ENCODE measurements at places on chromosomes 11 and 22.

DNA sequence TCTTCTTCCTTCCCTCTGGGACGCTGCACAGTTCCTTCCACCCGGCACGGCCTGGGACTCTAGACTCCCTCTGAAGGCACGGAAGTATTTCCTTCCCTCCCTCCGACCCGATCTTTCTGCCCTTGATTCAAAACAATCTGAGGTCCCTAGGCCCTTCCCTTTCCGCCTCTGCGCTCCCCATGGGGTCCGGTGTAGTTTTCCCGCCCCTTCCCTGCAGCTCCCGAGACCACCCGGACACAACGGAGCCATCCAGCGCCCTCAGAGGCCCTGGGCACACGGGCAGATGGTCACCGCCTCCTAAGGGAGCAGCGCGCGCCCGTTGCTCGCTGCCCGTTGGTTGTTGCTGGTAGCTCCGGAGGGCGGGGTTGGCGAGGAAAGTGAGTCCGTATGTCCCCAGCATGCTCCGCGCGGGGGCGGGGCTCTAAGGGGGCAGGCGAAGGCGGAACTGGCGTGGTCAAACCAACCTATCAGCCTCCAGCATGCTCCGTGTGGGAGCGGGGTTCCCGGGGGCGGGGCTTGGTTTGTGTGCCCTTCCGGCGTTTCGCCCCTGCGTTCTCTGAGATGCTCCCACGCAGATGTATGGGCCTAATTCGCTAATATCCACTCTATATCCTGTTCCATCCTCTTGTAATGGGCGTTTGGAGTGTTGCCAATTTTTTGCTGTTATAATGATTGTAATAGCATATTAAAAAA is 19.6 kb downstream of the MIF start:
- DNase-seq = peak; percentile 98

GRCh38 chr11:75851203-75851602 is 36.2 kb downstream of the UVRAG start:
- no peak for DNase-seq

- no peak for DNase-seq
These were observed 19.7 kb upstream of the CTTN start for GRCh38 chr11:70378506-70379134.

DNA sequence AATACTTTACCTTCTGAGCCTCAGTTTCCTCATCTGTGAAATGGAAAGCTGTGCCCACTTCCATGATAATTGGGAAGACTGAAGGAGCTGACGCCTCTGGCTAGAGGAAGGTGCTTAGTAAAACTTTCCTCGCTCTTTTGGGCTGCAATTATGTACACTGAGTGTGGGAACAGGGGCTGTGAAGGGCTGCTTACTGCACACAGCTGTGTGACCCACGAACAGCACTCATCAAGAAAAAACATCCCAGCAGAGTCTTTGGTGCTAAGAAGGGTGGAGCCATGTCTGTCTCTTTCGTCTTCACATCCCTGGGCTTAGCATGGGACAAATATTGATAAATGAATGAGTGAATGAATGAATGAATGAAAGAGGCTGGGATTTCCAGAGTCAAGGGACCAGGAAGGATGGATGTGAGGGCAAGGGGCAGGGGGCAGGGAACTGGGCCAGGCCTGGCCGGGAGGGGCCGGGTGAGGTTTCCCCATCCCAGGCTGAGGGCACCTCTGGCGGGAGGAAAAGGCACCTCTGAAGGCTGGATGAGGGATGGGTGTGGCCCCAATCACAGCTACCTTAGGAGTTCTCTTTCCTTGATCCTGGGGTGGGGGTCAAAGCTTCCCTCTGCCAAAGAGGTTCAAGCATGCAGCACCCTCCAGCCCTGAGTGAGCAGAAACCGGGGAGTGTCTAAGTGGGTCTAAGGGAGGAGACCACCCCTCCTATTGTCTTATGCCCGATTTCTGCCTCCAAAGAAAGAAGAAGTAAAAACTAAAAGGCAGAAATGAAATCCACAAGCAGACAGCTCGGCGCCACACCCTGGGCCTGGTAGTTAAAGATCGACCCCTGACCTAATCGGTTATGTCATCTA is 9.2 kb upstream of the CD5 start:
- no peak for DNase-seq

DNA sequence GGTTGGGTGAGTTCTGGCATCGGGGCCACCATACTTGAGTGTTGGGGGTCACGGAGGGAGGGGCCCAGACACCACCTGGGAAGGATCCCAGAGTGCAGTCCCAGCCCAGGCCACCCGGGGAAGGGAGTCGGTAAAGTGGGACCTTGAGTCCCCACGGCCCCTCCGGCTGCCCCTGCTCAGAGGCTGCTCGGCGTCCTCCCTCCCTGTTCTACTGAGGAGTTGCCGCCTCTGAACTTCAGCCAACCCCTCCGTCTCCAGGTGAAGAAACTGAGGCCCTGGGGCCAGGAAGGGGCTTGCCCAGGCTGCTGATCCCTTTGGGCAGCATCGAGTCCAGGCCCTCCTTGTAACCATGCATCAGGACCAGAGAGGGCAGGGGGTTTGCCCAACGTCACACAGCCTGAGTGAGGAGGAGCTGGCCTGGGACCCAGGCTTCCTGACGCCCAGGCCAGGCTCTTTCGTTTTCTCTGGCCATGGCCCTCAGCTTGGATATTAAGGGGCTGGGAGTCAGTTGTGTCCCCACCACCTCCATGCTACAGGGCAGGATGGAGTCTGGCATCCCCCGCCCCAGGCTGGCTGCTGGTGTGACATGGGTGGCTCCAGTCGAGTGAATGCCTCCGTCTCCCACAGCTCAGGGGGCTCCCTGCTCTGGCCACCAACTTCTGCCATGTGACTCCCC is 1.3 kb downstream of the PARVG start:
- peak; percentile 11 for DNase-seq

GRCh38 chr11:36456156-36456555 is 53.9 kb downstream of the TRAF6 start:
- no peak for DNase-seq

DNA sequence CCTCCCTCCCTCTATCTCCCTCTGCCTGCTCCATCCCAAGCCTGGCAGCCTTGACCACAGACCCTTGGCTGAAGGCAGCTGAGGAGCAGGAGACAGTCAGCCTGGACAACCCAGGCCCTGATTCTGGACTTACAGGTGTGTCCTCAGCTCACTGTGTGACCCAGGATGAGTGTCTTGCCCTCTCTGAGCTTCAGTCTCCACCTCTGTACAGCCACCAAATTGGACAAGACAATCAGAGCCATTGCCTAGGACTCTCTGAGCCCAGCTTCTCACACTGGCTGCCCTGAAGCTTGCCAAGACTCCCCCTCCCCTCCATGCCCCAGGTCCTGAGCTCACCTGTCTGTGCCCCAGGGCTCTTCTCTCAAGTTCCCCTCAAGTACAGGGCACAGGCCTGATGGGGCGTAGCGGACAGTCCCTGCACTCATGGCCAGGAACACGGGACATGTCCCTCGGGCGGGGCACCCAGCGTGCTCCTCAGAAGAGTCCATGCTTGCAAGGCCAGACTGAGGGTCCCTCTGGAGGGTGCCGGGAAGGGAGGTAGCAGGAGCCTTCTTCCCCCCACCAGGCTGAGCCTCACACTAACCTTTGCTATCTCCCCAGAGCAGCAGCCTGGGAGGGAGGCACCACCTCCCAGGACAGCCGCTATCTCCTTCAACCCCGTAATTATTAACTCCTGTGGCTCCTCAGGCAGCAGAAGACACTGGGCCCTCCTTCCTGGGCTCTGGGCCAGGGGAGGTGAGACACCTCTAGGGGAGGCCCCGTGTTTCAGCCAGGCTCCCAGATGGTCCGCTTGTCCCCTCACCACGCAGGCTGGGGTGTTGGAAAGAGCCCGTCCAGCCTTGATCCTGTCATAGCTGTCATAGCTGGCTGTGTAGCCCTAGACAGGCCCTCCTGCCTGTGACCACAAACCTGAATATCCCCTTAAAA is 2.6 kb upstream of the RAB3IL1 start:
- DNase-seq = no peak

GRCh38 chr11:4065086-4065485 is 29.5 kb upstream of the RRM1 start:
- no peak for DNase-seq

DNA sequence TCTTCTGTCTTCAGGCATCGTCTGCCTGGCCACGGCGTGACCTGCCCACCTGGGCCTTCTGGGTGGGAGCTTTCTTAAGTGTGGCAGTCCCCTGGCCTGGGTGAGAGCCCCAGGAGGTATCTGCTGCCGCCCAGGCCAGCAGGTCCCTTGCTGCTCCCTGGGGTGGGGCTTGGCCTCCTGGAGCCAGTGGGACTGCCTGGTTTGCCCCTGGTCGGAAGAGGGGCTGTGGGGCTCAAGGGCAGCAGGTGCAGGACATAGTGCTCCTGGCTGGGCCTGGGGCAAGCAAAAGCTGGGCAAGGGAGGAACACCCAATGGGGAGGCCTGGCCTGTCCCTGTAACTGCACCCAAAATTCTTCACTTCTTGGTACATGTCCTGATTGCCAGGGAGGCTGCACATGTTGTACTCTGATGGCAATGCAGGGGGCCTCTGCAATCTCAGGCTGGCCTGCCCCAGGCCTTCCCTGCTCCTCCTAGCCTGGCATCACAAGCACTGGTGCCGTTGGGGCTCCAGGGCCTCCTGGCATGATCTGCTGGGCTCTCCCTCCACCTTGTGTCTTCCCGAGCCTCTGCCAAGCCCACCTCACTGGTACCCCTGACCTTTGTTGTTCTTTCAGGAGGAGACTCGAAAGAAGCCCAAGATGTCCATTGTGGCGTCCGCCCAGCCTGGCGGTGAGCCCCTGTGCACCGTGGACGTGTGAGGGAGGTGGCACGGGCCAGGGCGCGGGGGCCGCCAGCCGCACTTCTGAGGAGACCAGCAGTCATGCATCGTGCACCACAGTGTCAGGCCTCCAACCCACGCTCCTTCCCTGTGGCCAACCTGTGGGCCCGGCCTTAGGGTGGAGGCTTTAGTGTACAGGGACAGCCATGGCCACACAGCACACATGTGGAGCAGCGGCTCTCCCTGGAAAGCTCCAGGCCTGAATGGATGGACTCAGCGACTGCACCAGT is 6.2 kb upstream of the RANBP1 start:
- DNase-seq = no peak

Data from CD4-positive, alpha-beta T cell treated with Interleukin-1 beta for 1 hour (primary cell).